ENCODE measurements at places on chromosomes 5 and 9.

GRCh38 chr9:109974918-109975276 is 194.9 kb downstream of the PALM2AKAP2 start:
- DNase-seq: no peak

DNA sequence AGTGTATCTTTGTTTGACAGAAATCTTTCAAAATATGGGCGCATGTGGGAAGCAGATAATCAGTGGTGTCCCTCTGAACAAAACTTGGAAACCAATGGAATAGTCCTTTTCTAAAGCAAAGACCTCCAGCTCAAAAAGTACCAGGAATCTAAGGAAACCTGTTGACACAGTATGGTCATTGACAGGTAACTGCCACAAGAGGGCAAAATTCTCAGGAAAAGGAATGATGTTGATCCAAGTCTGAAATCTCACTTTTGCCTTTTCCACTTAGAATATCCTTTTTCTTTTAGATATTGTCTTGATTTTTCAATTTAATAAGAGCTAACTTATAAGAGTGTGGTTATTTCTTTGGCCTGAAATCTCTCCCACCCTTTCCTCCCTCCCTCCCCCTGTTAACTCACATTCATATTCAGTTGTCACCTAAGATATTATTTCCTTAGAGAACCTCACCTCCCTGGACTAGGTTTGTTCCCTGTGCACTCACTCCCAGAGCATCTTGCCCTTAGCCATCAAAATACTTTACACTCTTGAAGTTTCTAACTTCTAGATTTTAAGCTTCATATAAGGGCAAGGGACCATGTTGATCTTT is 59.0 kb upstream of the BARX1 start:
- peak; percentile 18 for DNase-seq

GRCh38 chr9:121474231-121474947 is 25.3 kb downstream of the GGTA1 start:
- DNase-seq: no peak

DNA sequence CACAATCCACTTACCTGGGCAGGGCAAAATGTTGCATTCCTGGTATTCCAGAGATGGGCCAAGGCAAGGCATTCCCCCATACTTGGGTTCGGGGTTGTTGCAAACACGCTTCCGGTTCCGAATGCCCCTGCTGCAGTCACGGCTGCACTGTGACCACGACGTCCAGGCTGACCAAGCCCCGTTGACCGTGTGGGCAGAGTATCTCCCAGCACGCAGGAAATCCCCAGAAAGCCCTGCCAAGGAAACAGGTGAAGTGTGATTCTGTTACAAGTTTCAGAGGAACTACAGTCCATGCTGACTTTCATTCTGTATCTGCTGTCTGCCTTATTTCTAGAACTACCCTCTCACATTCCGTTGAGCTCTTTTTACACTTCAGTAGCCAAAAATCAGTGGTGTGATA is 483.0 kb downstream of the SEMA5A start:
- no peak for DNase-seq

GRCh38 chr9:99071313-99072039 is 33.4 kb upstream of the TGFBR1 start:
- no peak for DNase-seq

GRCh38 chr5:2013301-2014057 is 130.8 kb upstream of the IRX4 start:
- DNase-seq: no peak

GRCh38 chr5:89847743-89848142 is 561.8 kb downstream of the CETN3 start:
- DNase-seq: no peak

GRCh38 chr5:91182763-91183162 is 200.4 kb downstream of the ARRDC3 start:
- no peak for DNase-seq

- no peak for DNase-seq
Measured at GRCh38 chr9:75894566-75894965, 4.1 kb downstream of the PCSK5 start.

- peak; percentile 30 for DNase-seq
Measured at GRCh38 chr5:6081727-6082210, 296.6 kb downstream of the MED10 start.

Data from NCI-H2081 (cell line).